ENCODE measurements at places on chromosomes 6 and 20.

- no peak for DNase-seq
These were observed 101.7 kb downstream of the TSHZ2 start for GRCh38 chr20:53073636-53074415.

GRCh38 chr6:96394727-96395126 lies 126.9 kb upstream of the UFL1 start:
- no peak for DNase-seq

GRCh38 chr6:166268431-166268830 lies 39.8 kb downstream of the PRR18 start:
- no peak for DNase-seq

DNA sequence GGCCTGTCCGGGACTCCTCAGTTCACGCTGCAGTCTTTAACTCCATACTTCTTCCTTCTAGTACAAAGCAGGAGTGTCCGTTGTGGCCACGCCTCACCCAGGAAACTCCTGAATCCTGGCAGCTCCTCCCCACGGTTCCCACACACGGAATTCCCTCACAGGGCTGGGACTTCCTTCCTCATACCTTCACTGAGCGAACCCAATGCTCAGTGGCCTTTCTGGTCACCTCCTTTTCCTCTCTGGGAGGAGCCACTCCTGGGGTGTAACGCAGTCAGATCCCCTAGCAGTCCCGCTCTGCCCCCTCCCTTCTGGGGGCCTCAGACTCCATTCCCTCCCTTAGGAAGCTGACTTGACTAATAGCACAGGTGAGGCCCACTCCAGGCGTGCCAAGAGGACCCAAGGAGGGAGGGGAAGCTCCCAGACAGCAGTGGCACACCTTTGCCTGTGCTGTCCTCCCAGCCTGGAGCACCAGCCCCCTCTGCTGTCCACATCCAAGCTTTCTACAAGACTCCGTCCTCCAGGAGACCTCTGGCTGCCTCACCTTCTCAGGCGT lies at the start of gene SLC52A3:
SLC52A3 (minus strand) TSS at position 75 of the 553 bp plus-strand sequence. CDS start 2,726 bp downstream, outside the sequence.
- no peak for DNase-seq

DNA sequence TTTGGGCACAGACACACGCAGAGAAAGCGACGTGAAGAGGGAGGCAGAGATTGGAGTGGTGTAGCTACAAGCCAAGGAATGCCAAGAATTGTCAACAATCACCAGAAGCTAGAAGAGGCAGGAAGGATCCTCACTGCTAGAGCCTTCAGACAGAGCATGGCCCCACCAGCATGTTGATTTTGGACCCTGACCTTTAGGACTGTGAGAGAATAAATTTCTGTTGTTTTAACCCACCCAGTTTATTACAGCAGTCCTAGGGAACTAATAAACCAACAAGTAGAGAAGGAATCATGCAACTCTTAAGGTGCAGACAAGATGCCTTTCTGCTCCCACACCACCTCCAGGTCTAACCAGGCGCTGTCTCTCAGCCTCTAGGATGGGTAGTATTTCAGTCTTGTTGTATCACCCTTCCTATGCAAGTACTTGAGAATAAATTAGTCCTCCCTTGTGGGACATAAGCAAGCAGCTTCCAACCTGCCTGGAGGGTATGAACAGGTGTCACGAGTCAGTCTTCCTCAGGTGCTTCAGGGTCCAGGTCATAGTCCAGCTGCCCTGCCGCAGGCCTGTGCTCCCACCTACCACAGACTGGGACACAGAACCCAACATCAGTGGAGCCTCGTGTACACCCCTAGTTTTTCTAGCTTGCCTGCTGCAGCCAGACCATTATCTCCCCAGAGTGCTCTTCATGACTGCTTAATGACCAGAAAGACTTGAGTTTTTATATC lies 46.4 kb upstream of the CCN2 start:
- no peak for DNase-seq

DNA sequence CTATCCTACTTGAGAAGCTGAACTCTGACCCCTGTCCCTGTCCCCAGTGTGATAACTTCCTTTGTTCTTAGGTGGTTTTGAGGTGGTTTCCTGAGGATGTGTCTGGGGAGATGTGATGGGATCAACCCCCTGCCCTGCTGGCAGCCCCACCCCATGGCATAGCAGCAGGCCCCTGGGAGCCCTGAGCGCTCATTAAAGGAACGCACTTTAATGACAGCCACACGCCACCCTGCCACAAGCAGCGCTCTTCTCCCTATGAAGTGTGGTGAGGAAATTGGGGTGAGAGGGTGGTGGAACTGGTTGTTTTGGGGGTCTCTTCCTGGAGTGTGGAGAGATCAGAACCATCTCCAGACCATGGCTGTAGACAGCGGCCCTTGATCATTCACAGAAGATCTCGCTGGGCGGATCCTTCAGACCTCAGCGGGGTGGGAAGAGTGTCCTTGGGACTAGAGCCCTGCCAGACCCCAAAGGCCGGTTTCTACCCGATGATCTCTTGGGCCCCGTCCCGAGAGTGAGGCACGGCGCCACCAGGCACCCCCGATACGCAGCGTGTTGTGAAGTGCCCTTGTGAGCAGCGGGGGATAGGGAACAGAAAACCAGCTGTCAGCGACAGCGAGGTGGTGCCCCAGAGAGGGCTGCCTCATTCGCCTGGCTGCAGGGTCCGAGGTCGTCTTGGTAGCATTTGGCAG lies 45.4 kb downstream of the SYNJ2 start:
- DNase-seq: no peak

DNA sequence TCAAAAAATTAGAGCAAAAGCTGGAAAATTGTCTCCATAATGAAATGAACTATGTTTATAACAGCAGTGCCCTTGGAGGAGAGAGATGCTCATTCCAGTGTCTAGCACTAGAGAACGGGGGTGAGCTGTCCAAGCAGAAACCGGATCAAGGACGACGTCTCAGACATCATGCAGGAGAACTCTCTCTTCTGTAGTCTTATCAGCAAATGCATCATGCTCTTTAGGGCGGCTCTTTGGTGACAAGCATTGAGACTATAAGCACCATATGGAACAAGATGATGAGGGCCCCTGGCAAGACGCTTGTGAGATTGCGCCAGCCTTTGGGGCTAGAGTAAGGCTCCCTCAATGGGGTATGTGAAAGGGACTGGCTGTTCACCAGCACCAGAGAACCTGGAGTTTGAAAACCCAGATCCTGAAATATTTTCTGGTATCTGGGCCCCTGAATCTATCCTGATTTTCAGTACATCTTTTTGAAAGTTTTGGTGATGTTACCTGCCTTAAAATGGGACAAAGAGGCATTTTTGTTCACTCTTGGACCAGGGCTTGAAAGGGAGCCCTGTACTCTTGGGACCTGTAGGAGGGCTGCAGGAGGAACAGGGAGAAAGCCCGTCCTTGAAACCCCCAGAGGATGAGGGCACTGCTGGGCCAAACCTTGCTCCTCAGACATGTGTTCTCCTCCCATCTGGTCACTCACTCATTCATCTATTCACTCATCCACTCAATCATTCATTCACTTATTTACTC lies 127.6 kb downstream of the TTLL2 start:
- no peak for DNase-seq

DNA sequence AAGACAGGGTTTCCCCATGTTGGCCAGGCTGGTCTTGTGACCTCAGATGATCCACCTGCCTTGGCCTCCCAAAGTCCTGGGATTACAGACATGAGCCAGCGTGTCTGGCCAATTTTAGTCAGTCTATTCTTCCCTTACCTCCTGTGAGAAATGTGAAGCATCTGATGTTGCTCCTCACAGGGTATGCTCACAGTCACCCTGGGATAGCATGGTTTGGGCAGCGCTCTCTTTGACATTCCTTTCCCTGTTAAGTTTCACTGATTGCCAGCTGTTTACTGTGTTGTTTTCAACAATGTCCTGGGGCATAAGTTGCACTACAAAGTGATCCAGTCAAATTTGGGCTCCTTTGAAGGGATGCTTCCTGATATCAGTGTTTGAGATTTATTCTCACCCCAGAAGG lies 13.1 kb downstream of the CDC5L start:
- no peak for DNase-seq

DNA sequence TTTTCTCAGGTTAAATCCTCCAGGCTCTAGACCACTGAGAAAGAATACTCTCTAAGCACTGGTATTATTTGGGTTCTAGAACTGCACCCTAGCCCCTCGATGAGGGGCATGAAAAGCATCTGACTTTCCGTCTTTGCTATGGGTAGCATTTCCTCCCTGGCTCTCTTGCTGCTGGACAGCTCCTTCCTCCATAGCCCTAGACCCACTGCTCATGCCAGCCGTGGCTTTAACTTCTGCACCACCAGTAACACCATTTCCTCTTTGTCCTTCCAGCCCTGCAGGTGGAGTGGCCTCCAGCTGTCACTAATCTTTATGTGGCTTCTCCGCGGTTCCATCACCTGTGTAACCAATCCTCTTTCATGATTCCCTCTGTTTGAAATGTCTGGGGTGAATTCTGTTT lies 194.9 kb downstream of the SCP2D1 start:
- DNase-seq: no peak

DNA sequence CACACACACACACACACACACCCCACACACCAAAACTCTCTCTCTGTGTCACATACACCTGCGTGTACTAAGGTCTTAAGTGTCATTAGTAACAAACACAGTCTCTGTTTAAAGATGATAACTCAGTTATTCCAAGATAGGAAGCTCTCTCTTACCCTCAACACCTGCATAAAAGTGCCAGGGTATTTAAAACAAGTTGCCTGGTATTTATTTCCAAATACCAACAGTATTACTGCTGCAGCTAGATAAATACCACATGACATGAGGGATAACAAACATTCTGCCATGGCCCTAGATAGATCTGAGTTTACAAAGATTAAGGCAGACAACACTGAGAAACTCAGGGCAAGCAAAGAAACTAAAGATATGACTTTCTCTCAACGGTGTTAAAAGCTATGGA lies 118.5 kb downstream of the SIM1 start:
- DNase-seq: no peak

GRCh38 chr6:80942911-80943310 lies 809.6 kb downstream of the TENT5A start:
- DNase-seq: no peak

DNA sequence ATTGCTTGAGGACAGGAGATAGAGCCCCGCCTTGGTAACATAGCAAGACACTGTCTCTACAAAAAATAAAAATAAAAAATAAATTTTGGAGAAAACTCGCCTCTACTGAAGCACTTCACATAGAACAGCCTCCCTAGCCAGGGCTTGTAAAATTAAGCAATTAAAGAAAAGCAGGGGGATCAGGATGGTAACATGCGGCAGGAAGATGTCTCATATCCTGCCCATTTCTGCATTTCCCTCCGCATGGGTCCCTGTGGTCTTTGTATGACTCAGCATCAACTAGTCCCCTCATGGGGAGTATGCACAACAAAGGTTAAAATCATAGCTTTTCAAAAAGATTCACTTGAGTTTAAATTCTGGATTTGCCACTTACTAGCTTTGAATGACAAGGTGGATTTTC lies 379.0 kb downstream of the EPHA7 start:
- DNase-seq: no peak

GRCh38 chr20:14219801-14220461 lies 117.5 kb downstream of the FLRT3 start:
- DNase-seq: no peak

- DNase-seq: no peak
These were observed 43.7 kb upstream of the VSX1 start for GRCh38 chr20:25125636-25126035.

- DNase-seq: no peak
These were observed 62.0 kb upstream of the CD93 start for GRCh38 chr20:23147964-23148730.

DNA sequence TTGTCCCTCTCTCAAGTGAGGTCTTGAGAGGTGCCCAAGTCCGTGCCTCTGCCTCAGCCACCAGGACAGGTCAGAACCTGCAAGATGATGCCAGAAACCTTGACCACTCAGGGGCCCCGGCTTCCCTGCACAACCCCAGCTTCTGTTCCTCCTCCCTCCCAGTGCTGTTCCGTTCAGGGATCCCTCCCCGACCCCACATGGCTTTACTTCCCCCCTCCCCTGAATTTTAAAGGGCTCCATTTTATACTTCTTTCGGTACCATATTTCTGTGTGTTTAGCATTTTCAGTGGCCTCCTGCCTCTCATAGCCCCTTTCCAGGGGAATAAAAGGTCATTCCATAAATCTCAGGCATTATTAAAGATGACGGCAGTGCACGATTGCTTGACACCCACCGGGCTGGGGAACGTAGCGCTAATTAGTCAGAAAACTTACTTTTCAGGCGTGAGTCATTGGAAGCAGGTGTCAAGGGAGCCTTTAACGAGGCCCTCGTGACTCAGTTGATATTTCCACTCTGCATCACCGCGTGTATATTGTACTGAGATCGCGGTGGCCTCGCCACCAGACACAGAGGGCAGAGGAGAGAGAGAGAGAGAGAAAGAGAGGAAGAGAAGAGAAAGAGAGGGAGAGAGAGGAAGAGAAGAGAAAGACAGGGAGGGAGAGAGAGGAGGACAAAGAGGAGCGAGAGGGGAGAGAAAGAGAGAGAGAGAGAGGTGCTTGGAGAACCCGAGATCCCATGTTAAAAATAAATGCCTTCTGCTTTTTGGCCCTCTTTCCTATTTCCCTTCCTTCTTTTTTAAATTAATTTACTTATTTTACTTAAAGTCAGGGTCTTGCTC lies 21.3 kb downstream of the KCNG1 start:
- DNase-seq: no peak

GRCh38 chr6:13368079-13368730 lies 39.9 kb upstream of the TBC1D7 start:
- no peak for DNase-seq
